ENCODE measurements at places on chromosomes 2 and 18. TPM values are rescaled to one million over a fixed set of nuclear protein-coding genes. Genes with fewer than 3 reads are reported as not detected.

The DSG4 gene
- not detected for total RNA-seq

The NR4A2 gene
- 0.85 TPM for total RNA-seq

The CXCR1 gene
- total RNA-seq: not detected

The MAP2 gene
- 5.2 TPM for total RNA-seq

The LANCL1 gene
- total RNA-seq: 58.9 TPM

The IL36B gene
- total RNA-seq: not detected

The GALNT13 gene
- total RNA-seq: 0.28 TPM

The ARHGAP25 gene
- total RNA-seq: 5.6 TPM

The KLHL29 gene
- 2.9 TPM for total RNA-seq

The POTEC gene
- total RNA-seq: under 0.01 TPM

The SIX3 gene
- not detected for total RNA-seq

The COX7A2L gene
- 232 TPM for total RNA-seq

The FSIP2 gene
- total RNA-seq: under 0.01 TPM

The HOXD3 gene
- total RNA-seq: 0.28 TPM

Data from regular cardiac myocyte (primary cell).